ENCODE measurements at places on chromosomes 6 and 20. TPM values are rescaled to one million over a fixed set of nuclear protein-coding genes. Genes with fewer than 3 reads are reported as not detected.

Gene DAAM2
- total RNA-seq = not detected

Gene CST2
- total RNA-seq = not detected

Gene KCNK15
- total RNA-seq = not detected

Gene NUDT3
- 33.7 TPM for total RNA-seq

Gene MCM8
- 11.5 TPM for total RNA-seq

- DNase-seq = no peak
Observed at GRCh38 chr6:3236005-3236404, 8.6 kb upstream of the TUBB2B start.

DNA sequence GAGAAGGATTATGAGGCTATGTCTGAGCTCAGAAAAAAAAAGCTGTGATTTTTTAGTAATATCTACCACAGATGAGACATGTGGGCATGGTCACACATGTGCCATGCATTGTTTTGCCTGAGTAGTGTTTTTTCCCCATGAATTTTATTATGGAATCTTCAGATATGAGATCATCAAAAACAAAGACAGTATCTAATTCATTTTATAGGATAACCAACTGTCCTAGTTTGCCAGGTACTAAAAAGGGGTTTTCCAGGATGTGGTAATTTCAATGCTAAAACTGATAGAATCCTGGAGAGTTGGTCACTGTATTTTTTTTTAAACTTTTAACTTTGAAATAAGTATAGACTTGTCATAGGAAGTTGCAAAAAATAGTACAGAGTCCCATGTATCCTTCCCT lies 127.4 kb upstream of the MAP3K7 start:
- DNase-seq = no peak

GRCh38 chr20:6053776-6054688 lies at the start of gene LRRN4:
LRRN4 (minus strand) TSS chr20:6054060; CDS start chr20:6052799, 1,261 bp downstream.
- DNase-seq = no peak

GRCh38 chr6:56913285-56914074 lies 41.4 kb upstream of the BEND6 start:
- DNase-seq = no peak

- DNase-seq = no peak
Observed at GRCh38 chr6:119661628-119662027, 312.1 kb upstream of the MAN1A1 start.

DNA sequence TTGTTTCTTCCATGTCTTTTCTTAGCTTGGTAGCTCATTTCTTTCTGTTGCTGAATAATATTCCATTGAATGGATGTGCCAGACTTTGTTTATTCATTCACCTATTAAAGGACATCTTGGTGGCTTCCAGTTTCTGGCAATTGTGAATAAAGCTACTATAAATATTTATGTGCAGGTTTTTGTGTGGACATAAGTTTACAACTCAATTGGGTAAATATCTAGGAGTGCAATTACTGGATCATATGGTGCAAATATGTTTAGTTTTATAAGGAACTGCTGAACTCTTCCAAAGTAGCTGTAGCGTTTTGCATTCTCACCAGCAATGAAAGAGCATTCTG lies 16.8 kb upstream of the SDCBP2 start:
- no peak for DNase-seq

- DNase-seq = no peak
Observed at GRCh38 chr6:53382421-53382820, 33.7 kb upstream of the ELOVL5 start.

- no peak for DNase-seq
Observed at GRCh38 chr6:100430962-100431361, 33.8 kb downstream of the SIM1 start.

- no peak for DNase-seq
Observed at GRCh38 chr20:41038878-41039404, 10.3 kb downstream of the TOP1 start.
